ENCODE measurements at places on chromosomes 5 and 9.

DNA sequence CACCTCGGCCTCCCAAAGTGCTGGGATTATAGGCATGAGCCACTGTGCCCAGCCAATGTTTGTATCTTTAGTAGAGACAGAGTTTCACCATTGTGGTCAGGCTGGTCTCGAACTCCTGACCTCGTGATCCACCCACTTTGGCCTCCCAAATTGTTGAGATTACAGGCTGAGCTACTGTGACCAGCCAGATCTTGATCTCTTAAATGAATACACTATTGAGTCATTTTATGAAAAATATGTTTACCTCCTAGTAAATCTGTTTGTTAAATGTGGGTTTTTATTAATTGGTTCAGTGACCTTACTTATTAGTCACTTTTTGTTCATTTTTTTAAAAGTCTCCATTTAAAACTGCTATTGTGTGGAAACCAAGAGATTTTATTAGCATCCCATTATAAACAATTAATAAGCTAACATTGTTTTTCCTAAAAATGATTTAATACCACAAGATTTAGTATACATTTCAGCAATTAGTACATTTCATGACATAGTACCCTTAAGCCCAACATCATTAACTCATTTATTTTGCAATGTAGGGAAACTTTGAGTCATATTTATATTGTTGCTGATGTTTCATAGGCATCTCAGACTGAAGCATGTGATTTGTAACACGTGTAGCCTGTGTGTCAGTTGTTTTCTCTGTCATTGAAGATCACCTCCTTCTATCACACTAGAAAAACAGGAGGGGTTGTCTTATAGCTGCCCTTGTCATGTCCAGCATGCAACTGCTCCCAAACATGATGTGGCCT lies 261.2 kb downstream of the TAF11L14 start:
- no peak for DNase-seq

DNA sequence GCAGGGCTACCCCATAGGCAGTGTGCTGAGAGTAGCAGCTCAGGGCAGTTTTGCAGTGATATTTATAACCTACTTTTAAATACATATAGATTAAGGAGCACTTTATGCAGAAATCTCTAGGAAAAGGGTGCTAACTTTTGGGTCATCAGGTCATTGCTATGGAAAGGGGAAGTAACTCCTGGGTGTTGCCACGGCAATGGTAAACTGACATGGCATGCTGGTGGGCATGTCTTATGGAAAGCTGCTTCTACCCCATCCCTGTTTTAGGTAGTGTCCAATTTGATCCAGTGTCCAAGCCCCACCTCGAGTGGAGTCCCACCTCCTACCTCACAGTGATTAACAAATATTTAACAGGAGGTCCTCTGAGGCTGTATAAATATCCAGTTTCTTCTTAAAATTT lies 56.8 kb upstream of the XPA start:
- no peak for DNase-seq

DNA sequence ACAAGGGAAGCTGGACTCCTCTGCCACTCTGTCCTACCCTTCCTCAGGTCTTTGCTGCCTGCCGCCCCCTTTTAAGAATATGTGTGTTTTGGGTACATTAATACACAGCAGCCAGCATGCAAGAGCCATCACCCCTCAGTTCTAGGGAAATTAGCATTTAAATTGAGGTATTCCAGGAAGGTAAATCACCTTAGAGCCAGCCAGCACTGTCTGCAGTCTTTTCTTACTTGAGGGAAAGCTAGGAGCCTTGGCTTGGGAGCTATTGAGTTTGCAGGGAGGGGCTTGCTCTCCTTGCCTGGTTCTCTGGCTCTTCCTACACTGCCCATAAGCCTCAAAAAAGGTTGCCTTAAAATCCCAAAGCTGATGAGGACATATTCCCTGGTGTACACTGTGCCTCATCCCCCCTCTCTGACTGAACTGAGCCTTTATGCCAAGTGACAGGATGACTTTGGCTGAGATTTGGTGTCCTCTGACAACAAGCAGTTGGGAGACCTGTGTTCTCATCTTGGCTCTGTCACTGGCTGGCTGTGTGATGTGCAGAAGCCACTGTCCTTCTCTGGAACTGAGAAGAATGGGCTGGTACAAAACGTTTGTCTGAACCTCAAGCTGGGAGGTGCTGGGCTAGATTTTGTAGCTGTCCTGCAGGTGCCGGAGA lies 54.1 kb downstream of the TRIM32 start:
- DNase-seq = no peak

GRCh38 chr5:16135506-16135905 lies 44.1 kb downstream of the MARCHF11 start:
- DNase-seq = no peak

DNA sequence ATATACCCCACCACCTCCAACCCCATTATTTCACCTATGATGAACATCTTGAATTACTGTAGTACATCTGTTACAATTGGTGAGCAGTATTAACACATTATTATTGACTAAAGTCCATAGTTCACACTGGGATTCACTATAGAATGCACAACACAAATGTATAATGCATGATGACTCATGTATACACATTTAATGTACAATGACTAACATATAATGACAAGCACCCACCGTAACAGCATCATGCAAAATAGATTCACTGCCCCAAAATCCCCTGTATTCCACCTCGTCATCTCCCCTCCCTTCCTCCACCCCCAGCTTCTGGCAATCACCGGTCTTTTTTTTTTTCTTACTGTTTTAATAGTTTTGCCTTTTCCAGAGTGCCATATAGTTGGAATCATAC lies 47.1 kb upstream of the NEK6 start:
- DNase-seq = no peak

GRCh38 chr9:107631788-107632187 lies 142.2 kb upstream of the KLF4 start:
- DNase-seq = no peak

DNA sequence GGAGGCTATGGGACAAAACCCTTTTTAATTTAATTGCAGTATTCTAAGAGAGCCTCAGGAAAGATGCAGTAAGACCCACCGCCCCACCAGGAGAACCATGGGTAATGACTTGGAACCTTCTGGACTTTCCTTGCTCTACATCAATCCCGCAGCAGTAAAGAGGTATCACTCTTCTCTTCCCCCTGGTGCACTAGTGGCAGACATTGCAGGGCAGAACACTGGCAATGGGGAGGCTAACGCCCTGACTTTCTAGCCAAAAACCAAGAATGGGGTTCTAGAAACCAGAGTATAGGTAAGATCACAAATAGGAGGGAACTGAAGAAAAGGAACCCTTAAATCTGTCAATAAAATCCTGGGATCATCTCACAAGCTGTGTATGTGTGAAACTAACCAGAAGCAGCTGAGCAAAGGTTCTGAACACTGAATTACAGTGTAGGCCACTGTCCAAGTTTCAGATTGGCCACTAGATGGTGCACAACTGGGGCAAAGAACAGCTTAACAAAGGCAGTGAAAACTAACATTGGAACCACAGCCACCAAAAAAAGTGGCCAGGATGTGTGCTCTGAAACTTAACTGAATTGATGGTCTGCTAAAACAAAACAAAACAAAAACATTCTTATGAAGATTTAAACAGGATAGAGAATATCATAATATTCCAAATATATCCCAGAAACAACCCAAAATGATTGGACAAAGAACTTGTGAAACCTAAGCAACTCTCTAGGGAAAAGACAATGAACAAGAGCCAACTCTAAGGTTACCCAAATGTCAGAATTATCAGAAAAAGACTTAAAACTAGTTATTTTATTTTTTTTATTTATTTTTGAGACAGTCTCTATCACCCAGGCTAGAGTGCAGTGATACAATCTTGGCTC lies 6.6 kb upstream of the FAM151B start:
- DNase-seq = no peak

DNA sequence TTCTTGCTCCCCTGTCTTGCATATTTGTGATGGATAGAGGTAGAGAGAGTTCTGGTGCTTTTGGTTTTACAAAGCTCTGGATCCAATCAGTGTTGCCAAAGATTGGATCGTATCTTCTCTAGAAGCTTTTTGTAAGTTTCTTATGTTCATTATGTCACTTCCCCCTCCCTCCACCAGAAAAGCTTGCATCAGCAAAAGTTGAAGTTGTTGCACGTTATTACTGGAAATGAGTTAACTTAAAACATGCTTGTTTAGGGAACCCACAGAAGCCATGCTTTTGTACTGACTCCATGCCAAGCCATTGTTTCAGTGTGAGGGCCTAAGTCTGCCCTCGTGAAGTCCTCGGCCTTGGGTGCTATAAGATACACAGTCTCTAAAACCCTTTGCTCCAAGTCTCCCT lies 186.5 kb downstream of the ERCC6L2 start:
- no peak for DNase-seq

- DNase-seq = no peak
Measured at GRCh38 chr5:151862811-151863472, 61.7 kb downstream of the GLRA1 start.

DNA sequence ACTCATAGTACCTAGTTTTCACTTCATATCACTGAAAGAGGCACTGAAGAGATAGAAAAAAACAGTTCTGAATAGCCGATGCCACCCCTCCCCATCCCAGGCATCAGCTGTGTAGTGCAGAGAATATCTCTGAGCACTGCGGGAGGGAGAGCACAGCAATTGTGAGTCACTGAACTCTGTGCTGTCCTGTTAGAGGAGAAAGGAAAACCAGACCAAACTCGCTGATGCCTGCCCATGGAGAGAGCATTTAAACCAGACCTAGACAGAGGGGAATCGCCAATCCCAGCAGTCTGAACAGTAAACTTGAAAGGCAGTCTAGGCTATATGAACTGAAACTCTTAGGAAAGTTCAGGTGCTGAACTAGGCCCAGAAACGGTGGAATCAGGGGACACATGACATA lies 120.1 kb upstream of the SLC30A5 start:
- DNase-seq = no peak

- DNase-seq = no peak
Measured at GRCh38 chr9:8769153-8769552, 969.6 kb upstream of the DMAC1 start.

- DNase-seq = no peak
Measured at GRCh38 chr5:120471971-120472370, 7.9 kb downstream of the PRR16 start.

- DNase-seq = no peak
Measured at GRCh38 chr5:138482638-138483037, 17.4 kb downstream of the EGR1 start.

- no peak for DNase-seq
Measured at GRCh38 chr5:2755681-2756171, 4.2 kb upstream of the IRX2 start.

DNA sequence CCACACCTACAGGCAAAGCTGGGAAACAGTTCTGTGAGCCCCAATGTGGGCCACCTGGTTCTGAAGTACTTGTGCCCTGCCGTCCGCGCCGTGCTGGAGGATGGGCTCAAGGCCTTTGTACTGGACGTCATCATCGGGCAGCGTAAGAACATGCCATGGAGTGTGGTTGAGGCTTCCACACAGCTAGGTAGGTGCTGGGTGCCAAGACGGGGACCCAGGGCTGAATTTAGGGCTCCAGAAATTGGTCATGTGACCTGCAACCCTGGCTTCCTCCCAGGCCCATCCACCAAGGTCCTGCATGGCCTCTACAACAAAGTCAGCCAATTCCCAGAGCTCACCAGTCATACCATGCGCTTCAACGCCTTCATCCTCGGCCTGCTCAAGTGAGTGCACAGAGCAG lies 46.9 kb upstream of the TESK1 start:
- DNase-seq = no peak

DNA sequence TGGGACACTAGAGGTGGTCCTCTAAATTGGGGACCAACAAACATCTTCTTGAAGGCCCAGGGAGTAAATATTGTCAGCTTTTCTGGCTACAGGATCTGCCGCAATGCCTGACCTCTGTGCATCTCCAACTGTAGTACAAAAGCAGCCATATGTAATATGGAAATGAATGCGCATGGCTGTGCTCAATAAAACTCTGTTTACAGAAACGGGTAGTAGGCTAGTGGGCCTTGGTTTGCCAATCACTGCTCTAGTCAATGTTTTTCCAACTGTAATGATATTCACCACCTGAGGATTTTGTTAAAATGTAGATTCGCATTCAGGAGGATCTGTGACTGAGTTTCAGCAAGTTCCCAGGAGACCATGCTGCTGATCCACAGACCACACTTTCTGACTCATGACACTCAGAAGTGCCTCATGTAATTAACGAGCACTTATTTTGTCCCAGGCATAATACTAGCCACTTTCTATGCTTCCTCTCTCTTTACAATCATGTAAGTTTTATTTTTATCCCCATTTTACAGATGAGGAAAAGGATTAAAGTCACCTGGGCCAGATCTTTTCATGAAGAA lies 96.9 kb downstream of the MED27 start:
- DNase-seq = no peak

- DNase-seq = no peak
Measured at GRCh38 chr9:68702493-68702892, 2.5 kb upstream of the PIP5K1B start.

- DNase-seq = no peak
Measured at GRCh38 chr5:51018423-51018822, 352.0 kb downstream of the PARP8 start.

- no peak for DNase-seq
Measured at GRCh38 chr5:117667105-117667504, 1092.5 kb upstream of the SEMA6A start.

GRCh38 chr9:127608104-127608966 lies 3.7 kb upstream of the STXBP1 start:
- peak; percentile 88 for DNase-seq

GRCh38 chr5:158731014-158731413 lies 368.7 kb downstream of the EBF1 start:
- DNase-seq = no peak

GRCh38 chr5:33300209-33300742 lies 140.5 kb upstream of the TARS1 start:
- no peak for DNase-seq

DNA sequence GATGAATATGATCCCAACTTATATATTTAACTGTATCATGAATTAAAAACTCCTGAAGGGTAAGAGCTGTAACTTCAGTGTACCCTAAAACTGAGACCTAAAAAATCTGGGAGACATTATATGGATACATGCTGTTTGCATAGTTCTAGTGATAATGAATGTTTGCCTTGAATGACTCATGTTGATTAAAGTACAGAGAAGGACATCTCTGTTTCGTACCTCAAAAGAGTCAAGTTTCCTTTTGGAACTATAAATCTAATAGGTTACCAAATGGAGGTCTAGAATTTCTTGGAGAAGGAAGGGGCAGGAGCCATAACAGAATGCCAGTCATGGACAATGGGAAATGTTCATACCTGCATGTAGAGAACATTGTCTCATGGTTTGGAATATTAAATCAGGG lies 168.1 kb downstream of the SNCAIP start:
- DNase-seq = peak; percentile 5

- DNase-seq = no peak
Measured at GRCh38 chr5:53130266-53130665, 20.7 kb upstream of the MOCS2 start.

DNA sequence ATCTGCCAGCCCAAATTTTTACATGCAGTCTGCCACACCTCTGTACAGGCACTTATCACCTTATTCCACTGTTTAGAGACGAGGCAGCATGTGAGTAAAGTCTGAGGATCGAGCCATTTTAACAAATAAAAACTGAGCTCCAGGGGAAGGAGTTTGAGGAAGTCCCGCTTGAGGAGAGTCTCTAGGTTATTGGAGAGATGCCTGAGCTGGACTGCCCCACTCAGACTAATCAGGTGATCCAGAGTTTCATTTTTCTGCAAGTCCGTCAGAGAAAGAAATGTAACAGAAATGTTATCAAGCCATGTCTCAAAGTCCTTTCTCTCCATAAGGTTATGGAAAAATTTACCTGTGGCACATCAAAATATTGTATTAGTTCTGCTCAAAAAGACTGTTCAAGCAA lies 5.3 kb downstream of the FBXW2 start:
- DNase-seq = no peak
